Esophagus muscularis mucosa (tissue), 4 donors: ENCODE measurements at places on chromosomes 16 and 17. TPM values are rescaled to one million over a fixed set of nuclear protein-coding genes. Genes with fewer than 3 reads are reported as not detected.
A peak's percentile ranks its signal among the peaks of the same experiment; 100 is the strongest.

DNA sequence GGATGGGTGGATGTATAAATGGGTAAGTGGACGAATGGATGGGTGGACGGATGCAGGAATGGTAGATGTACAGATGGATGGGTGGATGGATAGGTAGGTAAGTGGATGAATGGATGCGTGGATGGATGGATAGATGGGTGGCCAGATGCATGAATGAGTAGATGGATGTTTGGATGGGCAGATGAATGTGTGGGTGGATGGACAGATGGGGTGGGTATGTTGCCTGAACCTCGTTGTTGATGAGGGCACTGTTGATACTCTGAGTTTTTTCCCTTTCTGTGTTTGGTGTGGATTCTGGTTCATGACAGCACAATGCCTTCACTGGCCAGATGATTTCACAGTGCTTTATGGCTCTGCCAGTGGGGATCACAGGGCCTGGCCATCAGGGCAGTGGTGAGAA is 208.3 kb downstream of the NPIPB11 start:
- H3K4me1 ChIP-seq = peaks cover 55% of the 10 kb centered on the region
- DNase-seq = no peak
- H3K27me3 ChIP-seq = no peaks in the 10 kb centered on the region
- no peak overlapping the region for H3K4me3 ChIP-seq

DNA sequence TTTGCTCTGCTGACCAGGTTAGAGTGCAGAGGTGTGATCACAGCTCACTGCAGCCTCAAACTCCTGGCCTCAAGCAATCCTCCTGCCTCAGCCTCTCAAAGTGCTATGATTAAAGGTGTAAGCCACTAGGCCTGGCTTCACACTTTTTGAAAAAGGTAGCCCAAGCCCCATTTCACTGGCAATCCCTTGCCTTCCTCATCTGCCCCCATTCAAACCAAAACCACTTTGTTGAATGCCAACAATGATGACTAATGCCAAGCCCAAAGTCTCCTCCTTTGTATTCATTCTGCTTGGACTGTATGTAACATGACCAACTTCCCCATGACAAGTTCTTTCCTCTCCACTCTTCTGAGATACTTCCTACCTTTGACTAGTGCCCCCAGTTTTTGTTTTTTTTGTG is 33.1 kb downstream of the N4BP1 start:
- H3K36me3 ChIP-seq = no peaks in the 10 kb centered on the region
- no peaks in the 10 kb centered on the region for H3K27me3 ChIP-seq
- no peak for DNase-seq
- H3K4me1 ChIP-seq = peaks cover 41% of the 10 kb centered on the region
- H3K27ac ChIP-seq = no peak overlapping the region

- H3K4me1 ChIP-seq = no peaks in the 10 kb centered on the region
- no peaks in the 10 kb centered on the region for H3K27me3 ChIP-seq
- H3K4me3 ChIP-seq = no peak overlapping the region
- H3K27ac ChIP-seq = no peak overlapping the region
These were observed 11.2 kb upstream of the PLEKHG4 start for GRCh38 chr16:67268136-67268579.

GRCh38 chr17:80663781-80664206 is 119.2 kb downstream of the RPTOR start:
- no peak overlapping the region for H3K4me3 ChIP-seq
- no peak for DNase-seq
- H3K4me1 ChIP-seq = peaks cover 22% of the 10 kb centered on the region
- H3K27me3 ChIP-seq = no peaks in the 10 kb centered on the region
- peak overlapping the region; percentile 42 for H3K27ac ChIP-seq

GRCh38 chr17:77640916-77641605 is 317.4 kb upstream of the TNRC6C start:
- peaks cover 2% of the 10 kb centered on the region for H3K4me1 ChIP-seq
- H3K4me3 ChIP-seq = no peak overlapping the region
- H3K27ac ChIP-seq = no peak overlapping the region
- no peak for DNase-seq
- no peaks in the 10 kb centered on the region for H3K27me3 ChIP-seq

GRCh38 chr17:32941419-32942032 is 13.6 kb downstream of the TMEM98 start:
- DNase-seq = no peak
- peaks cover 16% of the 10 kb centered on the region for H3K4me1 ChIP-seq
- H3K27ac ChIP-seq = no peak overlapping the region
- no peaks in the 10 kb centered on the region for H3K27me3 ChIP-seq
- peaks cover 36% of the 10 kb centered on the region for H3K36me3 ChIP-seq
- no peak overlapping the region for H3K4me3 ChIP-seq

DNA sequence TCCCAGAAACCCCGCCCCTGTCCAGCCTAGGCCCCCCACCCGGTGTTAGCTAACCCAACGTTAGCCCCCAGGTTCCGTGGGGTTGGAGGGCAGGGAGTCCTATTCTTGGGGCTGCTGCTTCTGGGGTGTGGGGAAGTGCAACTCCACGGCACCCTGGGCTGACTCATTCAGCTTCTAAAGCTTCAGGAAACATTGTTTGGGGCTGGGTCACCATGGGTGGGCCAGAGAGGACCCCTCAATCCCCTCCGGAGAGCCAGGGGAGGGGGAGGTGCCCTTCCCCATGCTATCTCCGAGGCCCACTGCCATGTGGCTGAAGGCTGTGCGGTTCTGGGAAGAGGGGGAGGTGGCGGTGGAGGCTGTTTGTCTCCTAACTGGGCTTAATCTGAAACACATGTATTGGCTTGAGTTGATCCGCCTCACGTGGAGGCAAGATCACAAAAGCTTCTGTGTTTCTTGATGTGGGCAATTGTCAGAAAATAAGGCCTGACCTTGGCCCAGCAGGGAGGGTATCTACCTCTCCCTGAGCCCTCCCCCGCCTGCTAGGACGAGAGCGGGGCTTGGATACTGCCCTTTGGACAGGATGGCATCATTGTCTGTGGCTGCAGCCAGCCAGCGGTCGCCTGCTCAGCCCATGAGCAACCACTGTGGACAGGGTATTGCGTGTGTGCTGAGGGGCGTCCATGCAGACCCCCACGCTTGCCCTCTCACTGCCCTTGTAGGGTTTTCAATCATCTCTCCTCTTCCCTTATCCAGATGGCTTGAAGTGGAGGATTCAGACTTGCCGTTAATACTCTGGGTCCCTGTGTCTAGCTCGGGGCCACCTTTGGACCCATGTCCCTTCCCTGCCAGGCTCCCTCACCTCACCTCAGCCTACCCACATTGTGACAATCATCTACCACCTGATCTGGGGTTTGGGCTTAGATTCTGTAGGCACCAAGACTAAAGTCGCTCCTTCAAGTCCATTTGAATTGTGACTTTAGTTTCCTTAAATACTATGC is 1.3 kb downstream of the SERPINF1 start:
- DNase-seq = no peak
- no peaks in the 10 kb centered on the region for H3K27me3 ChIP-seq
- peaks cover 16% of the 10 kb centered on the region for H3K4me1 ChIP-seq
- H3K36me3 ChIP-seq = no peaks in the 10 kb centered on the region

DNA sequence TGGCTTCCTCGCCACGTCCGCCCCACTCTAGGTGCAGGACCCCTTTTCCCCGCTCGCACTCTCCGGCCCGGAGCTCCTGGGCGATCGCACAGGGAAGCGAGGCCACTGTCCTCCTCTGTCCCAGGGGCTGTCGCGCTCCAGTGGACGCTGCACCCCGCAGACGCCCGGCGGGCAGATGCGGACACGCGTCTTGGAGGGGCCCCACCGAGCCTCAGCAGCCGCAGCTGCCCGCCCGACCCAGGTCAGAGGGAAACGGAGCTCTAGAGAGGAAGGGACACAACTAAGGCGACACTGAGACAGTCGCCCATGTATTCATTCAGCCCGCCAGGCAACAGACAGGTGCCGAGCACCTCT is 726 bp upstream of the SLC13A5 start:
- H3K4me1 ChIP-seq = peaks cover 14% of the 10 kb centered on the region
- no peak for DNase-seq
- H3K4me3 ChIP-seq = peak overlapping the region; percentile 39
- H3K36me3 ChIP-seq = no peaks in the 10 kb centered on the region
- peaks cover 83% of the 10 kb centered on the region for H3K27me3 ChIP-seq

GRCh38 chr17:35088356-35088880 is 24.9 kb upstream of the RFFL start:
- H3K4me1 ChIP-seq = peaks cover 36% of the 10 kb centered on the region
- no peaks in the 10 kb centered on the region for H3K27me3 ChIP-seq
- H3K27ac ChIP-seq = peak overlapping the region; percentile 94
- peak overlapping the region; percentile 87 for H3K4me3 ChIP-seq
- H3K36me3 ChIP-seq = no peaks in the 10 kb centered on the region

GRCh38 chr16:74556375-74556922 is 50.5 kb downstream of the GLG1 start:
- no peak overlapping the region for H3K27ac ChIP-seq
- H3K36me3 ChIP-seq = peaks cover 3% of the 10 kb centered on the region
- H3K4me1 ChIP-seq = peaks cover 6% of the 10 kb centered on the region
- no peak overlapping the region for H3K4me3 ChIP-seq
- H3K27me3 ChIP-seq = no peaks in the 10 kb centered on the region
- no peak for DNase-seq

DNA sequence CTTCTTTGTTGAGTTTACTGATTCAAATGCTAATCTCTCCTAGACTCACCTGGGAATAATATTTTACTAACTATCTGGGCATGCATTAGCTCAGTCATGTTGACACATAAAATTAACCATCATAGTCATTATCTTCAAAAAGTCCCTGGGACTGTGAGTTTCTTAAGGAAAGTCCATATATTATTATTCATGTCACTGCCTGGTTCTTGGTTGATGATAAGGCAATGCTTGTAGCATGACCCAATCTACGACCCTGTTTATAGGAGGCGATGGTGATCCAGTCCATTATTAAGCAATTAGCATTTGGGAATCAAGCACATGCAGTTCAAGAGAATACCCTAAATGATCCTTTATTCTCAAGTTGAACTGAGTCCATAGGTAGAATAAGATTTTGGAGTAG is 54.8 kb upstream of the MPHOSPH6 start:
- no peak for DNase-seq
- H3K36me3 ChIP-seq = no peaks in the 10 kb centered on the region
- H3K4me1 ChIP-seq = no peaks in the 10 kb centered on the region
- no peak overlapping the region for H3K27ac ChIP-seq
- no peak overlapping the region for H3K4me3 ChIP-seq

- H3K4me1 ChIP-seq = peaks cover 20% of the 10 kb centered on the region
- H3K36me3 ChIP-seq = peaks cover 25% of the 10 kb centered on the region
- peak overlapping the region; percentile 45 for H3K4me3 ChIP-seq
- no peaks in the 10 kb centered on the region for H3K27me3 ChIP-seq
- no peak for DNase-seq
These were observed 6.6 kb upstream of the RHOT2 start for GRCh38 chr16:661184-661821.

DNA sequence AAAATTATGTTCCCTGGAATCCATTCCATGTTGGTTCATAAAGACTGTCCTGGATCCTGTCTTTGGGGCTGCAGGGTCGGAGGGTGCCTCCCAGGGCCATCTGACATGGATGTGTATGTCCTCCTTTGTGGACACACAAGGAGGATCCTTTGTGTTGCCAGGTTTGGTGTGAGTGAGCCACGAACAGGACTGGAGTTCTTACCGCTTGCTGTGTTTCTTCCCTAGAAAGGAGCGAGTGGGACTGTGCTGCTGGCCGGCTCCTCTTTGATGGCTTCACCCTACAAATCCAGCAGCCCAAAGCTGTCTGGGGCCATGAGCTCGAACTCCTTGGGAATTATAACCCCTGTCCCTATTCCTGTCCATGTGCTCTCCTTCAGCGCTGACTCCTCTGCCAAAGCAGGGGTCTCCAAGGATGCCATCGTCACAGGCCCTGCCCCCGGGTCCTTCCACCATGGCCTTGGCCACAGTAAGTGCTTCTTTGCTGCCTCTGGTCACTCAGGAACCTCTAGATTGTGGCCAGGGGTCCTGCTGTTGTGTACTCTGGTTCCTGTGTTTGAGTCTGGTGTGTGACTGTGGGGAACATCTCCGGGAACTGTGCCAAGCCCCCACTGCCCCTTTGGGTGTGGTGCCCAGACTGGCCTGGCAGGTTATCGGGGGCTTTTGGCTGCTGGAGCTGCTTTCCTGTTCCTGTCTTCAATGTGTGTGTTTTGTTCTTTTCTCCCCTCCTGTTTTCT is 29.5 kb downstream of the UBN1 start:
- peaks cover 91% of the 10 kb centered on the region for H3K36me3 ChIP-seq
- H3K4me1 ChIP-seq = peaks cover 3% of the 10 kb centered on the region
- no peaks in the 10 kb centered on the region for H3K27me3 ChIP-seq
- H3K4me3 ChIP-seq = no peak overlapping the region
- no peak overlapping the region for H3K27ac ChIP-seq
- DNase-seq = no peak

GRCh38 chr16:26457095-26457494 is 609.6 kb upstream of the C16orf82 start:
- H3K36me3 ChIP-seq = no peaks in the 10 kb centered on the region
- H3K4me3 ChIP-seq = no peak overlapping the region
- DNase-seq = no peak

- DNase-seq = no peak
- H3K36me3 ChIP-seq = peaks cover 44% of the 10 kb centered on the region
- H3K27me3 ChIP-seq = no peaks in the 10 kb centered on the region
- H3K4me3 ChIP-seq = peak overlapping the region; percentile 89
- H3K27ac ChIP-seq = peak overlapping the region; percentile 99
These were observed 950 bp upstream of the MYO1C start for GRCh38 chr17:1493291-1493980.

GRCh38 chr16:73129455-73129854 is 81.5 kb upstream of the ZFHX3 start:
- no peaks in the 10 kb centered on the region for H3K36me3 ChIP-seq
- no peak overlapping the region for H3K27ac ChIP-seq
- H3K27me3 ChIP-seq = no peaks in the 10 kb centered on the region
- H3K4me3 ChIP-seq = no peak overlapping the region
- DNase-seq = no peak
- H3K4me1 ChIP-seq = no peaks in the 10 kb centered on the region

GRCh38 chr17:82330322-82331239 is 3.0 kb downstream of the SECTM1 start:
- no peak overlapping the region for H3K27ac ChIP-seq
- no peaks in the 10 kb centered on the region for H3K27me3 ChIP-seq
- peaks cover 31% of the 10 kb centered on the region for H3K4me1 ChIP-seq
- DNase-seq = no peak
- H3K36me3 ChIP-seq = peaks cover 4% of the 10 kb centered on the region

Gene CES3
- 0.42 TPM for total RNA-seq

Gene MYBBP1A
- total RNA-seq = 45.4 TPM

Gene MYH8
- total RNA-seq = not detected

Gene KRT40
- total RNA-seq = not detected

Gene SMPD3
- 0.92 TPM for total RNA-seq

Gene OTOP3
- total RNA-seq = not detected

Gene STUB1
- 190 TPM for total RNA-seq

Gene CDIP1
- 33.4 TPM for total RNA-seq

Gene DBF4B
- 4.7 TPM for total RNA-seq

Gene GFAP
- 1.2 TPM for total RNA-seq
